IPS DF 19.7 (cell line): ENCODE measurements at places on chromosomes 2 and 18.

GRCh38 chr2:228268756-228269155 is 87.3 kb upstream of the SPHKAP start:
- DNase-seq: no peak

- no peak for DNase-seq
Observed at GRCh38 chr2:230627806-230628724, 84.6 kb upstream of the CAB39 start.

DNA sequence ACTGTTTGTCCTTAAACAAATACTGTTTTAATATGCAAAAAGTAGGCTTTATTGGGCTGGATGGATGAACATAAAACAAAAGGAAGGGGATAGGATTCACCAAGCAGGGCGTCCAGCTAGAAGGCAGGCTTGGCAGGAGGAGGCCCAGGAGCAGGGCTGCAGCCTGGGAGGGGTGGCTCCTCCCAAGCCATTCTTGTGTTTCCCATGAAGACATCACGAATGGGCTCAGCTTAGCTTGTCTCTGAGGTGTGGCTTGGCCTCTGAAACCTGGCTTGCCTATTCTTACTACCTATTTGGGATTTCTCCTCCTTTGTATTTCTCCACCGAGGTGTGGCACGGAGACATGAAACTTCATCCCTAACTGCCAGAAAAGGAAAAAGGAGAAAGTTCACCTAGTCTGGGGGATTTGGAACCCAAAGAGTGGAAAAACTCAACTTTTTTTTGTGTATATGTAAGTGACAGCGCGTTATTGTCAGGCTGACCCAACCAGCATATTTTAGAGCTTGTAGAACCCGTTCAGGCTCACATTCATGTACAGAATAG is 481.9 kb upstream of the SPRED2 start:
- DNase-seq: no peak

DNA sequence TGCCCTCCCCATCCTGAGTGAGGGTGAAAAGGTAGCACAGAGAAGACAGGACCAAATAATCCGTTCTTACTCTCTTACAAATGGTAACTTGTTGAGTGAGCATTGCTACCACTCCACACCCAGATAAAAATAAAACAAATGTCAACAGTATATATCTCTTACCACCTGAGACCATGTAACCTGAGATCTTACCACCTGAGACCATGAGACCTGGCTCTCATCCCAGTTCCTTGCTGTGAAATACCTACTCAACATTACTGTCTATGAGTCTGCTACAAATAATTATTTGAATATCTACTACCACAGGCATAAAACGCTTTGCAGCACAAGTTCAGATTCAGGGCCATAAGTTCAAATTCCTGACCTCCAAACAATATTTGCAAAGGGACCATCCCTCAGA is 234.7 kb downstream of the C1D start:
- DNase-seq: no peak

DNA sequence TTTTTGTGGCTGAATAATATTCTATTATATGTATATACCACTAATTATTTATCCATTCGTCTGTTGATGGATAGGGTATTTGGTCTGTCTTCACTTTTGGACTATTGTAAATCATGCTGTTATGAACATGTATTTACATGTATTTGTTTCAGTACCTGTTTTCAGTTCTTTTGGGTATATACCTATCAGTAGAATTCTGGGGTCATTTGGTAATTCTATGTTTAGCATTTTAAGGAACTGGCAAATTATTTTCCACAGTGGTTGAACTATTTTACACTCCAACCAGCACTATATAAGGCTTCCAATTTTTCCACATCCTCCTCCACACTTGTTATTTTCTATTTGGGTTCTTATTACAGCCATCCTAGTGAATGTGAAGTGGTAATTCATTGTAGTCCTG is 12.4 kb upstream of the TANK start:
- DNase-seq: no peak

GRCh38 chr2:236973343-236973980 is 112.2 kb upstream of the COPS8 start:
- DNase-seq: no peak

DNA sequence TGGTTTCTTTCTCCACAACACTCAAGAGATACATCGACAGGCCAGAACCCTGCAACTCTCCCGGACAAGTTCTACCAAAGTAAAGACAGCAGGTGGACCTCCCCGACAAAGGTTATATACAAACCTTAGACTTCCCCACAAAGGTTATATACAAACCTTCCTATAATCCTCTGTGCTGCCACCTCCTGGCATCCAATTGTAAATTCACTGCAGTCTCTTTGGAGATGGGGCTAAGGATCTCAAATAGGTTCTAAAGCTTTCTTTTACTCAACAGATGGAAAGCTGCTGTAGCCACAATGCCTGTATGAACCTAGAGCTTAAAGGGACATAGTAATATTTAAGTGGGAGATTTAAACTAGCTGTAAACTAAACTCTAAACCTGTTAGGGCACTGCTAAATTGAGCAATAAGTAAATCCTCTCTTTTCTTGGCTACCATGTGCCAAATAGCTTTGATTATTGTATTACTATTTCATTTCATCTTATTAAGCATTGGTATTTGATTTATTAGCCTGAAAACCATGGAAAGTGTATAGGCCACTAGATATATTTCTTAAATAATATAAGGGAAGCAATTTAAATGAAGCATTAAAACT is 9.8 kb upstream of the MREG start:
- no peak for DNase-seq

DNA sequence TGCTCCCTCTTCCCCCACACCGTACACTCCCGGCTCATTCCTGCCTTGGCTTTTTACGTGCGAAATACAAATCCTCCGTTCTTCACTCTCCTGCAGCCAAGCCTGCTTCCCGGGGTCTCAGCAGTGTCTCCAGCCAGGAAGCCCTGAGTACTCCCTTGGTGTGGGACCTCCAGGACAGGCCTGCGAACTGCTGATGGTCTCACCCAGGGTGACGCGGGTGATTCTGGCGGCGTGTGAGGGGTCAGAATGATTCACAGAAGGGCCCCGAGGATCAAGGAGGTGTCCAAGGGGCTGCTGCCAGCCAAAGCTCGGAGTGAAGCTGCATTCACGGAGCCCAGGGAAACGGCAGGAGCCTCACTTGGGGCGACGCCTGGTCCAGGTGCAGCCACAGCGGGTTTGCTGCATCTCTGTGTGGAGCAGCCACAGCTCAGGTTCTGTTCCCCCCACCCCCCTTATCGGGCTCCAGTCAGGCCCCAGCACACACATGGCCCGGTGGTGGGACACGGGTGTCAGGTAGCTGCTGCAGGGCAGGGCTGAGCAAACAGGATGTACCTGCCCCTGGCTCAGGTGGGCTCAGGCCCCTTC is 337.7 kb upstream of the MYT1L start:
- no peak for DNase-seq

GRCh38 chr2:72915320-72915906 is 1.9 kb upstream of the EMX1 start:
- no peak for DNase-seq

GRCh38 chr2:174590928-174591648 is 6.5 kb downstream of the WIPF1 start:
- no peak for DNase-seq

DNA sequence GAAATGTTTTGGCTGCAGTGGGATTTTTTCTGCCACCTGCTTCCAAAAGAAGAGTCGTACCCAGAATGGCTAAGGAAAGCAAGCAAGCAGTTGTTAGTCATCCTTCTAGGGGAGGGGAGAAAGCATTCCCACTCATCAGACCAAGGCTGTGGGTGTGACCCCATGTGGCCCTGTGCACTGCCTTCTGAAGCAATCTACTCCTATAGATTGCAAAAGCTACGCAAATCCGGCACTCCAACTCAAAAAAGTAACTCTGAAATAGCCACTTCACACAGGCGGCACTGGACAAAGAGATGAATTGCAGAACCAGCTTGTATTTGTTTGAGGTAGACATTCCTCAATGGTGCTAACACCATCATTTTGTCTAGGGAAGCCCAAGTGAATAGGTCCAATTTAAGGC is 44.3 kb downstream of the ST3GAL5 start:
- no peak for DNase-seq

- no peak for DNase-seq
Observed at GRCh38 chr2:222709191-222709891, 37.9 kb downstream of the MOGAT1 start.

DNA sequence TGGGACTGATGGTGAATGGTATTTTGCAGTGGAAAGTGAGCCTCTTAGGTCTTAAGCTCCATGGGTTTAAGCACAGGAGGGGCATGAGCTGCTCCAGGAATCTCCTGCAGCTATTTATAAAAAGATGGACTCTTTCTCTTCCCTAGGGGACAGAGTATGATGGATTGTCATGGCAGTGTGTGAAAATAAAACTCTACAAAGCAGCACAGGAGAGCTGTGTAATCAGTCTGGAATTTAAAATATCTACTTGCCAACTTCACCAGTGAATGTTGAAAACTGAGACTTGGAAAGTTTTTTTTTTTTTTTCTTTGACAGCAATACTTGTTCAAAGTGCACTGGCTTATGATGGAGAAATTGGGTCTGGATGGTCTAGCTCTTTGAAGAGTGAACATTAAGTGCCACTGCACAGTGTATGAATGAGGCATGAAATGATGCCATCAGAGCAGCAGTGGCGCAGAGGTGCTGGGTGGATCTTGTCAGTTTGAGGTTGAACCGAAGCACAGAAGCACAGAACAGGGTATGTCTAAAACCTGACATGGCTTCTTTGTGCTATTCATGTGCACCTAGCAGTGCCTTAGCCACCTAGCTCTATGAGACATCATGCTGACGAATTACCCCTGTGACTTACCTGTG is 245.4 kb downstream of the PTPRM start:
- DNase-seq: no peak

- no peak for DNase-seq
Observed at GRCh38 chr2:32743480-32744236, 115.8 kb downstream of the TTC27 start.

DNA sequence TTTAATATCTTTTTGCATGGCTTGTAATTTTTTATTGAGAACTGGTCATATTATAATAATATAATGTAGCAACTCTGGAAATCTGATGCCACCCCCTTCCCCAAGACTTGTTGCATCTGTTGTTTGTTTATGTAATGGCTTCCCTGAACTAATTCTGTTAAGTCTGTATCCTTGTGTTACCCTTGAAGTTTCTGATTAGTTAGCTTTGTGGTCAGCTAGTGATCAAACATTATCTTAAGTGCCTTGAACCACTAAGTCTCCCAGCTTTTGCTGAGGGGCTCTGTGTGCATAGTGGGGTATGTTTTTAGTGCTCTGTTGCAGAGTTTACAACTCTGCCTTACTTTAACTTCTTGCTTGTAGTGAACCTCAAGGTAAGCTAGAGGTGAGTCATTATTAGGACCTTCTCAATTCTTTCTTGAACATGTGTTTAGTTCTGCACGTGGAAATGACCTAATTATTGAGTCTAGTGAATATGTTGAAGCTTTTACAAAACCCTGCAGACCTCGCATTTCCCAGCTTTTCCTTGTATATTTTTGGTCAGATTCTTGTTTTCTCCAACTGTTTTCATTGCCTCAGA is 24.8 kb downstream of the SMCHD1 start:
- DNase-seq: no peak

DNA sequence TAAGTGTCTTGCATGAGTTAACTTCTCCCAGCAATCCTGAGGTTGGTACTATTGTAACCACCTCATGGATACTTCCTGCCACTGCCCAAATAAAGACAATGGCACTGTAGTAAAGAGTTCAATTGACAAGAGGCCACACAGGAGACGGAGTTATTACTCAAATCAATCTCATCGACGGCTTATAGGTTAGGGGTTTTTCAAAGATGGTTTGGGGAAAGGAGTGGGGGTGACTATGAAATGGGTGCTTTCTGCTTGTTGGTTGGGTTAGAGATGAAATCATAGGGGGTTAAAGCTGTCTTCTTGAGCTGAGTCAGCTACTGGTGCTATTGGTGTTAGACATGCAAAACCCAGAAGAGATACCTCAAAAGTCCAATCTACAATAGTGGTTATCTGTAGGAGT is 1258.0 kb upstream of the ZEB2 start:
- DNase-seq: no peak

- no peak for DNase-seq
Observed at GRCh38 chr2:207136874-207137273, 28.9 kb downstream of the KLF7 start.
